ENCODE measurements at places on chromosomes 16 and 17.
A peak's percentile ranks its signal among the peaks of the same experiment; 100 is the strongest.

DNA sequence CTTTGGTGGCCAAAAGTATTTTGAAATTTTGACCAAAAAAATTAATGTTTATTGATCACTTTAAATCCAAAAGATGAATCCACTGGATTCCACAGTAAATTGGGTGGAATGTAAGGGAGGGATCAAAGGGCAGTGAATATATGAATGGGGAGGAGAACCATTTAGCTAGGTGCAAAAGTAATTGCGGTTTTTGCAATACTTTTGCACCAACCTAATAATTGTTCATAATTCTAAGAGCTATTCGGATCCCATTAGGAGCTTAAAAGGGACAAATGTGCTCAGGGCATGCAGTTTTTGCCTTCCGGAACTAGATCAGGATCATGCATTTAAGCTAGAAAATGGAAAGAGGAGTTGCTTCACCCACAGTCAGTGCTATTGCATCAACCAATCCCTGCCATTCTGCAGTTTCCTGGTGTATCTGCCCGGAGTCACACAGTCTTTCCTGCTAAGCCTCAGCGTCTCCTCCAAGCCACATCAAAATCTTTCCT is at the start of gene LPO:
LPO (plus strand) TSS at position 438 of the 488 bp plus-strand sequence. CDS start 4,396 bp downstream, outside the sequence.
- DNase-seq: no peak

DNA sequence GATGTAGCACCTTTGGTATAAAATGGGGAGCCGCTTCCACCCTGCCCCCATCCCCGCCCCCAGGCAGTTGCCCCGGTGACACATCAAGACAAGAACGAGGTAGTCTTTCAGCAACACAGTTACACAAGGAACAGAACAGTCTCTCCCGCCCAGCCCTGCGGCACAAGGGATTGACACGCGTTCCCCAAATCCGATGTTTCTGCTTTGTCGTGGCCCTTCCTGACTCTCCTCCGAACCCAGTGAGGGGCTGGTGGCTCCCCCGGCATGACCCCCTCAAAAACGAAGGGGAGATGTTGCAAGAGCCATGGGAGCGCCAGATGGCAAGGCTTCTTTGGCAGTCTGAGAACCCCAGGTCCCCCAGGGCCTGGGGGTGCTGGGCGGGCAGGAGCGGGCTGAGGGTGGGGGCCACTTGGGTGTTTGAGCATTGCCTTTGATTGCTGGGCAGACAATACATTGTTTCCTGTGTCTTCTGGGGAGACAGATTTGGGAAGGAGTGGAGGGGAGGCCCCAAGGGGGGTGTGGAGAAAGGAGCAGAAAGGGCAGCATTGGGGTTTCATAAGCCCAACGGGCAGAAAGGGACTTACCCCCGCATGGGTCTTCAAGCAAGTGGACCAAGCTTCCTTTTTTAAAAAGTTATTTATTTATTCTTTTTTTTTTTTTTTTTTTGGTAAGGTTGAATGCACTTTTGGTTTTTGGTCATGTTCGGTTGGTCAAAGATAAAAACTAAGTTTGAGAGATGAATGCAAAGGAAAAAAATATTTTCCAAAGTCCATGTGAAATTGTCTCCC is 16.6 kb downstream of the COL1A1 start:
- DNase-seq: no peak

- DNase-seq: no peak
Measured at GRCh38 chr17:81909966-81910839, 996 bp downstream of the PCYT2 start.

- DNase-seq: no peak
Measured at GRCh38 chr17:40539711-40540411, 25.4 kb downstream of the CCR7 start.

DNA sequence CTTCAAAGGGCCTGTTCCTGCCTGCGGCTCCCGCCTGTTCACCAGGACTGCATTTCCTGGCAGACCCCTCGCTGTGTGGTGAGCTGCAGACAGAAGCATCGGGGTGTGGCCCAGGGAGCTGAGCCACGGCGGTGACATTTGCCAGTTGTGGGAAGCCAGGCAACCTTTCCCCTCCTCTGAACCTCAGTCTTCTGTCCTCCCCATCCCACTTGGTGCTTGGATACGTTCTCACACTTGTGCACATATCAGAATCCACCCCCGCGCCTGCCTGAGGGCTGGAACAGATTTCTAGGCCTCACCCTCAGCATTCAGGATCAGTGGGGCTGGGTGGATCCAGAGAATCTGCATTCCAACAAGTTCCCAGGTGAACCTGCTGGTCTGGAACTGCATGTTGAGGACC is 63.5 kb downstream of the CRISPLD2 start:
- no peak for DNase-seq

DNA sequence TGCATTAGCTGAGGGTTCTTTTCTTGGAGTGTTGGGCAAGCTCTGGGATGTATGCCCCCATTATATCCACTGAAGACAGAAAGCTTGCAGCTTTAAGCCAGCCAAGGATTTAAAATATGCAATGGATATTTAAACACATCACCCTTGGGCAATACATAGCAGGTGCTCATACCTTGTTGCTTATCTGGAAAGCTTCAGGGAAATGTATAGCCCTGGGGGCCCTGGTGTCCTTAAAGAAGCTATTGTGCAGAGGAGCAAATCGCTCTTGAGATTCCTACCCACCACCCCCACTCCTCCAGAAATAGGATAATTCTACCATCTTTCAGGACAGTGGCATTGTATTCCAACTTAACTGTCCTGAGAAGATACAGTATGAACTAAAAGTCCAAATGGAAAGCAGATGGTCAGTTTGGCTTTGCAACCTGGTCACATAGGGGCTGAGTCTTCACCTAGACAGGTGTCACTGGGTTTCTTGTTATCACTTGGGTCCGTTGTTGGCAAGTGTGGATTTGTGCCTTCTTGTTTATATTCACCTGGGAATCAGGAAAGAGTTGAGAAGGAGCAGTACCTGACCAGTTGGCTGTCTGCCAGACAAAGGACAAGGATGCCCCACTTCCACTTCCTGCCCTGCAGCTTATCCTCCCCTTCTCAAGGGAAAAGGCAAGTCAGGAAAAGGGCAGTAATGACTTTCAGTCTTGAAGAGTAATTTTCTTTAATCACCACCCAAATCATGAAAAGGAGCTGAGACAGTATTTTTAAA is 3.4 kb downstream of the ANKRD40CL start:
- DNase-seq: no peak

GRCh38 chr17:52079496-52079895 is 79.0 kb downstream of the CA10 start:
- DNase-seq: no peak

DNA sequence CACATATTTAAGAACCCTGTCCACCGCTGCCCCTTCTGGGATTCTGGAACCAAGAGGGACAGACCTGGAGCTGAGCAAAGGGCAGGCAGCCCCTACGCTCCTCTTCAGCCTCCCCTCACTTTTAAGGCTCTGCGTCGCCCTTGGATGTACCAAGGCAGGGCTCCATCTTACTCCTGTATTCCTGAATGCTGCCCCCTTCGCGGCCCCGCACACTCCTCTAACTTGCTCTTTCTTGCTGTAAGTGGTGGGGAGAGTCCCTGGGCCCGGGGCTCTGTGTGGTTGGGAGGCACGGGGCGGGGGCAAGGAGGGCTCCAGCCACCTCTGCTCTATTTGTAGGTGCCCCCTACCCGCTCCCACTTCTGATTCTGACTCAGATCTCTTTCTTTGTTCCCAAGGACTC is 1.2 kb downstream of the TNS4 start:
- no peak for DNase-seq

- no peak for DNase-seq
Measured at GRCh38 chr16:47712276-47713224, 251.4 kb downstream of the PHKB start.

DNA sequence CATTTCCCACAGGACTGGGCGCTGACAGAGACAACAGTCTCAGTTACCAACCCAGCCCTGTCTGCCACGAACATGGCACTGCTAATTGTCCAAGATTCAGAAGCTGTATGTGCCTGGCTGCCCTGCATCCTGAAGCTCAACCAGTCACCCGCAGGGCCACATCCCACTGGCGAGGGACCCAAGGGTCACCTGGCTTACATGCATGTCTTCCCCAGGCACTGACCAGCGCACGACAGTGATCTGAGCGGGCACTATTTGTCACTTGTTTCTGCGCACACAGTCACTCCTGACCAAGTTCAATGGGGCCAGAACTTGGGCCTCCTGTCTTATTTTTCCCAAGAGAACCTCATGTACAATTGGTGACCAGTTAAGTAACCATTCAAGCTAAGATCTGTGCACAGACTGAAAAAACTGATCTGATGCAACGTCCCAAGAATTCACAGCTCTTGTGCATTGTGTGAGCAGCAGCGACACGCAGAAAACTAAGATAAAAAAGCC is 13.1 kb downstream of the USP7 start:
- no peak for DNase-seq

GRCh38 chr17:77011173-77012011 is 129.4 kb upstream of the SEC14L1 start:
- DNase-seq: peak; percentile 60

DNA sequence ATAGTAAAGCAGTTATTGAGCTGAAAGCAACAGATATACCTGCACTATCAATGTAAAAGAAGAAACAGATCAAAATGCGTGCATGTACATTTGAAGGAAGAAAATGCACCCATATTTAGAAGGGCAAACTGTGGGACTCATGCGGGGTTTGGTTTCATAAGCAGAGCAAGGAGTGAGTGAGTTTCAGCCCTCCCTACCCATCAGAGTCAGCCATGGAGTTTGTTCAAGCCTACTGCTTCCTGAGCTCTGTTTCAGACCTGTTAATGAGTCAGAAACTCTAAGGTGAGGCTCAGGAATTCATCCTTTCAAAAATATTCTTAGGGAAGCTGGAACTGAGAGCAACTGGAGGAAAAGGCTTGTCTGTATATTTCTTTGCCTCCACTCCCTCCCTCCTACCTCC is 446.2 kb downstream of the HS3ST4 start:
- no peak for DNase-seq

DNA sequence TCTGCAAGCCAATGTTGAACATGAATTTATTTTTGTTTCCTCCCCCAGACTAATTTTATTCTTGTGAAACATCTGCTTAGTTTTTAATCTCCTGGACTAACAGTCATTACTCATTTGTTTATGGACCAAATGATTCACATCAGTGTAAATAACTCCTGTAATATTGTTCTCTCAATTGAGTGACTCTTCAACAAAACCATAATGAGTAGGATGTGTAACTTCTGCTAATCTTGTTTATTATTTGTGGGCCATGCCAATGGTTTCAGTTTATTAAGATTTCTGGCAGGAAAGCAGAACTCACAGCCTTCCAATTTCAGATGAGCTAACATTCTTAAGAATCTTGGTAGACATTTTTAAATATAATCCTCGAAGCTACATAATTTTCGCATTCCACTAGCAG is 1216.3 kb upstream of the GOT2 start:
- DNase-seq: no peak

GRCh38 chr17:28370035-28370743 is at the start of gene VTN:
VTN (minus strand) TSS chr17:28370307; CDS start chr17:28370203, 104 bp downstream.
- no peak for DNase-seq

DNA sequence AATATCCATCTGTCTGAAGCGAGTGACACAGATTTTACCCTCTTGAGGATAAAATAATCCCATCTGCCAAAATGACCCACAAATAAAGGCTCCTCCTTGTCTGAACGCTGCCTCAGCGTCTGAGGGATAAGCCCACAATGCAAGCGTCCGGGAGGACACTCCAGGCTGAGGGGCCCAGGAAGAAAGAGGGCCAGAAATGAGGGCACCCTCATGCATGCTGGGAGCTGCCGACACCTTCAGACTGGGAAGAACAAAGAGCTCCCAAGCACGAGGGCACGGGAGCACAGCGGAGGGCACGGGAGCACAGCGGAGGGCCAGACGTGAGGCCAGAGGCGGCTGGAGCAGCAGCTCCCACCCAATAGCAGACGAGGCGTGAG is 126.9 kb downstream of the ZNF778 start:
- no peak for DNase-seq

DNA sequence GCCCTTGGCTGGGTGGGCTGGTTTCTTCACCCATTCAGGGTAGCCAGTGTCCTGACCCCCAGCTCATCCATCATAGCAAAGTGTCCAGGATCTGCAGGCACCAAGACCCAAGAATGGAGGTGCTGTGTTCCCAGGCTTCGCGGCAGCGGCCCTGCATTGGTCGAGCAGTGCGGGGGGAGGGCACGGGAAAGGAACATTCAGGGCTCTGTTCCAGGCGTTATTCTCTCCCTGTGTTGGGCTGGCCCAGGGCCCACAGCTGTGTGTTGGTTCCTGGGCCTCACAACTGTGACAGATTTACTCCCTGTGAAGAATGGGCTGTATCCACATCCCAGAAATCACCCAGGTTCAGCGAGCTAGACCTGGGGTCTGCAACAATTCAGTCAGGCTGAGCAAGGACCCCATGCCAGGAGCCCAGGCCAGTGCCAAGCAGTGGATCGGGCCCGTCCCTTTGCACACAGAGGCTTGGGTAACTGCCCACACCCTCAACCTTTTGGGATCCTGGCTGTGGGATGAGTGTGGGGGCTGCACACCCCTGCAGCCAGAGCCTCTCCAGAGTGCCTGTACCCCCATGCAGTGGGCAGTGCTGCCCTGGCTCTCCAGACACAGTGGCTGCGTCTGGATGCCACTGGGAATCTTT is 10.0 kb downstream of the GPT2 start:
- no peak for DNase-seq

- DNase-seq: no peak
Measured at GRCh38 chr17:1033503-1033902, 36.6 kb downstream of the TIMM22 start.

DNA sequence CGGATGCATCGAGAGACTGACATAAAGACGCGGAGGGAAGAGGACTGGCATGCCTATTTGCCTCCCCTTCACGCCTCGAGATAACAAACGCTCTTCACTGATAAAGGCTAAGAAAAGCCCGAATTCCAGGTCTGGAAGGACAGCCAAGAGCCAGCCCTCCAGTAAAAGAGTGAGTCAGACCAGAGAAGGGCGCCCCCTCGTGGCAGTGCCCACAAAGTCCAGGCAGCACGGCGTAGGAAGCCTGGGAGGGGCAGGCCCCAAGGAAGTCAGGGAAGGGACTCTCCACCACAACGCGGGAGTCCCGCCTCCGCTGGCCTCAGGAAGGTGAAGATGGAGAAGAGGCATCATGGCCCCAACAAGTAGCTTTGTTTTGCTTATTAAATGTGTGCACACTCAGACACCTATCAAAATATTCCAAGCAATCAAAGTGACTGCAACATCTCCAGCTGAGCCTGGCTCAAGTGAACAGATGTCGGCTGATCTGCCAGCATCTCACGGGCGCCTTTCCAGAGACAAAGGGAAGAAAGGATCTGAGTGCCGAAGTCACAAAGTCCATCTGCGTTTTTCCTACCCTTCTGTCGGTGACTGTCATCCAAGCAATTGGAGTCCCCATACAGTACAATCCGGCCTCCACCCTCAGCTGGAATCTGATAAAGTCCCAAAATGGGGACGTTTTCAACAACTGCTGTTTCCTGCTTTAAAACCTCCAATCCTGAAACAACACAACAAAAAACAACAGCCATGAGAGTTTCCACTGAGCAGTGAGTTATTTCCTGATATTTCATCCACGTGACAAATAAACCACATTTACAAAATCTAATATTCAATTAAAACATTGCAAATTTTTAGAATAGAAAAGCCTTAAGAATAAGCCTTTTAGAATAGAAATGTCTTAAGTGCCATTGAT is 20.4 kb upstream of the SLC38A8 start:
- DNase-seq: peak; percentile 45

DNA sequence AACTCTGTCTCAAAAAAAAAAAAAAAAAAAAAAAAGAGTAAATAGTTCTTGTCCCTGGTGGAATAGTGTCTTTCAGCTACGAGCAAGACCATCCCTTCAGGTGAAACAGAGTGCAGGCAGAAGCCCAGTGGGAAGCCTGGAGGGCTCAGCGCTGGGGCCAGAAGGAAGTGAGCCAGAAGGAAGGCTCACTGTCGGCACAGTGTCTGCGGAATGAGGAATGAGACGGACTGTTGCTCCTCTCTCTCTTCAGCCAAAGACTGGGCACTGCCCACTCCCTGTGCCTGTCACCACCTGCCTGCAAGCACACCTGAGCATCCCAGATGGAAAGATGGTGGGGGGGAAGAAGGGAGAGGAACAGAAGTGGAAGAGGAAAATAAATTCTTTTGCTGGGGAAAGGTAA is 7.5 kb downstream of the RSL1D1 start:
- no peak for DNase-seq
